ENCODE measurements at places on chromosomes 12 and 14.

DNA sequence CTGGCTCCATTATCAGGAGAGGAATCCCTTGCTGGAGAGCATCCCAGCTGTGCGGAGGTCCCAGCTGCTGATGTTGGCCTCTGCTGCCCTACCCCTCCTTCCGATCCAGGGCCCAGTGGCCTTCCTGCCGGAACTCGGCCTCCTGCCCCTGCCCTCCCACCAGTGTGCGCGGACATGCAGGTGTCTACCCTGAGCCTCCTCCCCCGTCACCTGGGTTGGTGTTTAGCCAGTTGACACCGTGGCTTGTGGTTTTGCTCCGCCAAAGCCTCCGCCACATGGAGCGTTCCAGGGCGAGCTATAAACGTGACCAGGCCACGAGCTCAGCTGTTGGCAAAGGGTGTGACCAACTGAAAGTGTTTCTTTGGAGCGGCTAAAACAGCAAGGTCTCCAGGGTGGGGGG, 1104.3 kb downstream of the BCL11B start:
- DNase-seq: no peak

DNA sequence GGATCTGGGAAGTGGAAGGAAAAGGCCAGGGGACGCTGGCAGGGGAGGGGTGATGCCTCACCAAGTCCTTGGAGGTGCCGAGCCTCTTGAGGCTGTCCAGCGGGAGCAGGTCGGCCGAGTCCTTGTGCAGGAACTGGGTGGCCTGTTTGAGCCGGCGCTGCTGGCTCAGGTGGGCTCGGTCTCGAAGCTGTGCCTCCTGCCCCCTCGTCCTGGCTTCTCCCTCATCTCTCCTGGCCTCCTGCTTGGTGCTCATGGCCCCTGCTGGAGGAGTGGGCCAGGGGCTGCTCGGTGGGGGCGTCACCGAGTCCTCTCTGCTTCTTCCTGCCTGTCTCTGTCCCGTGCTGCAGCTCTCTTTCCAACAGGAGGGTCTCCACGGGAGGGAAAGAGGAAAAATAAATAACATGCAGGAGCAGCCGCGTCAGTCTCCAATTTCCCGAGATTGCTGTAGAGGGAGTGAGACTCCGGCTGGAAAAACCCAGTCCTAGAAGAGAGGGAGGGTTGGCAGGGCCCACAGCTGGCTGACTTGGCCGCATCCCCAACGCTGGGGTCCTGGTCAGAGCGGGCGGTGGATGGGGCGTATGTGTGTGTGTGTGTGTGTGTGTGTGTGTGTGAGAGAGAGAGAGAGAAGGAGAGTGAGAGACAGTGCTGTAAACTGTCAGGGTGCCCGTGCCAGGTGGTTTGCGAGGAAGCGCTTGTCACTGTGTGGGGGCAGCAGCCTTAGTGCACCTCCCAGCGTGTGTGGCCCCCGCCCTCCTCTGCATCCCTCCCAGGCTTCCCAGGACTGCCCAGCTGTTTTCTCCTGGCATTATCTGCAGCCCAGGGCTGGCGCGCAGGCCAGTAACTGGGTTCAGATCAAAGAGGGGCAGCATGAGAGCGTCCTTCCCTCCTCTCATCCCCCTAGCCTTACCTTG, at the start of gene NRIP2:
Gene NRIP2 (minus strand): TSS at position 455 of the 911 bp plus-strand sequence. CDS start 52 bp downstream, at position 403.
- DNase-seq: peak; percentile 75

GRCh38 chr14:76891391-76891790, 65.2 kb downstream of the LRRC74A start:
- DNase-seq: no peak

DNA sequence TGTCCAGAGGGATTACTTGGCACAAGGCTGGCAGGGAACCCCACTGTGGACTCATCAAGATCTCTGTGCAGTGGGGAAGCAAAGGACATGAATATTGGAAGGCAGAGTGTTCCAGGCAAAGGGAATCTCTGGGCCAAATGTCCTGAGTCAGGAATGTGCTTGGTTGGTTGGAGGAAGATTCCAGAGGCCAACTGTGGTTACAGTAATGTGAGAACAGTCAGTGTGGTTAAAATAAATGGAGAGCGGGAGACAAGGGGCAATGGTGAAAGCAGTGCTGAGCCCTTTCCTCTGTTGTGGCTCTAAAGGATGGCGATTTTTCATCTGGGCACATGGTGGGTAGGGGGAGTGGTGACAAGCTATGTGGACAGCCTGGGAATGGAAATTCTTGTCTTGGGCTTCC, 948.2 kb downstream of the BCL11B start:
- DNase-seq: no peak

DNA sequence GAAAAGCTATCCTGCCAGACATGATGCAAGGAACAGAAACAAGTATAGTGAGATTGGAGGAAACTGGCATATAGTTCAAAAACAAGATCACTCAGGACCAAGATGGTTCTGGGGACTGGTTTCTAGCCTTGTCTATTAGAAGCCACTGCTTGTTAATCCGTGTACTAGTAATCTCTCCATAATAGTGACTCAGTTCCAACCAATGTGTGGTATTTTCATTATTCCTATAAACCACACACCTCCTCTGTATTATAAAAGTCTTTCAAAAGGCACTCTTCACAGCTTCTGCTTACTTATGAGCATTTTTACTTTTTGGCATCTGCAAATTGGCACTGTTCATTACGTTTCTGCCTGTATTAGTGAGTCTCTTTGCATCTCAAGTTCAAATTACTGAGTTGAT, 140.3 kb downstream of the SLC6A15 start:
- DNase-seq: no peak

- no peak for DNase-seq
Observed at GRCh38 chr12:115943310-115943629, 334.2 kb downstream of the MED13L start.

DNA sequence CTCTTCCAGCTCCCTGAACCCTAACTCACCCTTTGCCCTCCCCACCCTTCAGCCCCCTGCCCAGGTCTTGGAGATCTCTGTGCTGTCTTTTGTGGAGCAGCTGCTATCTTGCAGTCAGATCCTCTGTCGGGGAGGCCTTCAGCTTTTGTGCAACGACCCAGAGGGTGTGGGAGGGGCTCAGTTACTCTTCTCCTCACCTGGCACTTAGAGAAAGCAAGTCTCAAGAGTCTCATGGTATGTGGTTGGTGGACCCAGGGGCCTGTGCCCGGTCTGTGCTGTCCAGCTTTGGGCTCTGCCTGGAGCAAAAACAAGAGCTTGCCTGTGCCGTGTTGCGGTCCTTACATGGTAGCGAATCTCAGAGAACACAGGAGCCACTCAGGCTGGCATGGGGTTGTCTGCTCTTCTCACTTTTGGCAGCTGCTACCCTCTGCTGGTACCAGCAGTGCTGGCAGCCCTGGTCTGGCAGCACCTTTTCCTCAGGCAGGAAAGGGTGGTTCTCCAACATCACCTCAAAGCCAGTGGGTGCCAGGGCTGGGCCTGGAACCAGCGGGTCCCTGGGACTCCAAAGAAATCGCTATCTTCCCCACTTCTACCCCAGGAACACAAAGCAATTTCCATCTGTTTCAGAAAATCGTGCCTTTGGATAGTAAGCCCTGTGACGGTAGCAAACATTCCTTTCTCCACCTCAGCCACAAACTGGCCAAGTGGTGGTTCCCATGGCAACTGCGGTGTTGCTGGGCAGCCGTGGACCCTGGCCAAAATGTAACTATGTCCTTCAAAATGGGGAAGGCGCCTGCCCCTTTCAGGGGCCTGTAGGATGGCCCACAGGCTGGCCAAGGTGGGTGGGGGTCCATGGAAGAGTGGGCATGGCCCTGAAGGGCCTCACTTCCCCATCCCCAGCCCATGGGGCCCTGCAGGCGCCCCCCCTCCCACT, 90.0 kb downstream of the RIN3 start:
- DNase-seq: no peak

GRCh38 chr12:69985656-69986055, 160.6 kb downstream of the MYRFL start:
- no peak for DNase-seq

DNA sequence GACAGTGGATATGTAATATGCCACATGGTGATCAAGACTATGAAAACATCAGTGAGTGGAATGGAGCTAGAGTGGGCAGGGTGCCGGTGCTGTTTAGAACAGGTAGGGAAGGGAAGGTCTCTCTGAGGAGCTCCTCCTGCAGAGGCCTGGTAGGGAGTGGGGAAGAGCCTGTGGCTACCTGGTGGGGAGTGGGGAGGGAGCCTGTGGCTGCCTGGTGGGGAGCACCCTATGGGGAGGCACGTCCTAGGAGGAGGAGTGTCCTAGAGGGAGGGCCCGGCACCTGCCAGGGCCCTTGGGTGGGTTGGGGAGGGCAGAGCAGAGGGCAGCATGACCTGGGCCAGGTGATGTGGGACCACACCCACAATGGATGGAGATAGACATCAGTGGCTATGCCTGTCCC, 122.6 kb downstream of the ADGRD1 start:
- no peak for DNase-seq

GRCh38 chr14:33707716-33708115, 243.2 kb downstream of the EGLN3 start:
- no peak for DNase-seq

GRCh38 chr12:104022786-104023185, 27.2 kb downstream of the GLT8D2 start:
- no peak for DNase-seq

- no peak for DNase-seq
Observed at GRCh38 chr14:32022525-32022924, 54.6 kb upstream of the ARHGAP5 start.

- no peak for DNase-seq
Observed at GRCh38 chr12:26037615-26038220, 79.2 kb downstream of the RASSF8 start.

DNA sequence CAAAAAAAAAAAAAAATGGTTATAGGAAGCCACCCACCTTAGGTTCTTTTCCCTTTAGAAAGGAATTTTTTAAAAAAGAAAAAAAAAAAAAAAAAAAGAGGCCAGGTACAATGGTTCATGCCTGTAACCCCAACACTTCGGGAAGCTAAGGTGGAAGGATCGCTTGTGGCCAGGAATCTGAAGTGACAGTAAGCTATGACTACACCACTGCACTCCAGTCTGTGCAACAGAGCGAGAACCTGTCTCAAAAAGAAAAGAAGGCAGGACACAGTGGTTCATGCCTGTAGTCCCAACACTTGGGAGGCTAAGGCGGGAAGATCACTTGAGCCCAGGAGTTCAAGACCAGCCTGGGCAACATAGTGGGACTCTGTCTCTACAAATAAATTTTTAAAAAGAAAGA, 36.0 kb downstream of the SPTLC2 start:
- DNase-seq: no peak

DNA sequence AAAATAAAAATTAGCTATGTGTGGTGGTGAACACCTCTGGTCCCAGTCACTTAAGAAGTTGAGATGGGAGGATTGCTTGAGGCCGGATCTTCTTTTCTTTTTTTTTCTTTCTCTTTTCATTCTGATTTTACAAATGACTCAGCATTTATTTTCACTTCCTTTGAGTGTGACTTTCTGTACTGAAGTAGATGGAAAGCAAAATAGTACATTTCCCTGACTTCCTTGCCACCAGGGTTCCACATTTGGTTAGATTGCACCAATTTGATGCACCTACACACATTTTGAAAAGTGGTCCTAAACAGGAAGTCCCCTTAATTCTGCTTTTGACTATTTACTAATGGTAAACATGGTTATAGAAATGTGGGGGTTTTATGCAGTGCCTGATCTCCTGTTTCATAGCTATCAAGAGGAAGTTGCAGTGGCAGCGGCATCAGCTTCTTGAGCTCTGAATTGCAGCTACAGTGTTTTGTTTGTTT, 13.0 kb upstream of the LEMD3 start:
- DNase-seq: no peak

- DNase-seq: no peak
Observed at GRCh38 chr12:132873724-132874123, 13.7 kb downstream of the CHFR start.

- no peak for DNase-seq
Observed at GRCh38 chr14:99606359-99606758, 2.4 kb upstream of the CCDC85C start.

DNA sequence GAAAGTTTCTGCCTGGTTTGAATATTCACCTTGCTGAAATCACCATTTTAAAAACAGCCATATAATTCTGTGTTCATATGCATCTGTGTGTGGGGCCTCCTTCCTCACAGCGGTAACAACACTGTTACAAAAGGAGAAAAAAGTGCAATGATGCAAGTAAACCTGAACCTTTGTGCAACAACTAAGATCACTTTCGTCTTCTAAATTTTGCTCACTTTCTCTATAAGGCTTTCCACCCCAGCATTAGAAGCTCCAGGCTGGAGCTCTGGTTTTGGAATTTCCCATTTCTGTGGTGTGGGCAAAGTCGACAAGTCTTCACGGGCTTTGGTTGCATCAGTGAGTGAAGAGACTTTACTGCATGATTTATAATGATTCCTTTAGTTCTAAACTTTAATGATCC, 18.4 kb downstream of the FGD6 start:
- DNase-seq: no peak

- DNase-seq: no peak
Observed at GRCh38 chr12:50505675-50506530, 1.1 kb downstream of the DIP2B start.

- DNase-seq: no peak
Observed at GRCh38 chr12:7729746-7730145, 17.4 kb downstream of the CLEC4C start.

DNA sequence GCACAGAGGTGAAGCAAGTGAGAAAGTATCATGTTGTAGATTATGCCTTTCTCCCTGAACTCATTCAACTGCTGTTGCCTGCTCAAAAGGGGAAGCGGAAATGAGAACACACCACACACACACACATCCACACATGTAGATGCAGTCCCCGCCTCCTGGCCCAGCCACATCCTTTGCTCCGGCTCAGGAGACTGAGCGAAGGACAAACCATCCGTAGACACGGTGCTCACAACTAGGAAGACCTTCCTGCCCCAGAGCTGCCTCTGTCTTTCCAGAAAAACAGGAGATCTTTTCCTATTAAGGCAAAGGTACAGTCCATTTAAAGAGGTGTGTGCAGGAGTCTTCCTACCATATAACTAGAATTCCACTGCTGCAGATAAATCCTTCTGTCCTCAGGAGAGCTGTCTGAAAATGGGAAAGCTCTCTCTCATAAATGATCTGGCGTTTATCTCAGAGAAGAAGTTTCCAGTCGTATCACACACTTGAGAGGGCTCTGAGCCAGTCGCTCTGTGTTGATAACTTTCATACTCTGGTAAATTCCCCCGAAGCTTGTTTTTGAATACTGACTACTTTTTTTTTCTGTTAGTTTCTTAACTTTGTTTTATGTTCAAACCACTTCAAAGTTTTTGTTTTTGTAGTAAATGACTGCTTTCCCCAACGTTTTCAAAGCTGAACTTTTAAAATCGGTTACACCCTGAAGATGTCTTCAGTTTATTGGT, at the start of gene TESPA1:
Gene TESPA1 (minus strand): TSS at position 105 of the 719 bp plus-strand sequence. CDS start 10,200 bp downstream, outside the sequence.
- DNase-seq: no peak

Measured in right kidney (tissue), 9 donors.